ENCODE measurements at places on chromosomes 7 and 10.

DNA sequence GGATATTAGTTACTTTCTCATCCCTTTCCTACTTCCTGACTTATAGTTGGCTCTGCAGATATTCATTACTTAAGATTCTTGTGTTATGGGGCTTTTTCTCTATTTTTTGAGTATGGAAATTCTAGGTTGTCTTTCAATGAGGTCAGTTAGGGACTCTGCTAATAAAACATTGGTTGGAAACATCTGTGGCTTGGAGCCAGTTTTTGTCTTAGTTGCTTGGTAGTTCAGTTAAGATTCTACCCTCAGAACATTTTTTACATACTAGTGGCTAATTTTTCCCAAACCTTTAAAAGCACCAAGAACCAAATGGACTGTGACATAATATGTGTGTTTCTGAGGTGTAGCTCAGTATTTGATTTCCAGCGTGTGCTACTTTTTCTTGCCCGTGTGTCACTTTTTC is 305.6 kb upstream of the FZD1 start:
- peak; percentile 17 for DNase-seq

DNA sequence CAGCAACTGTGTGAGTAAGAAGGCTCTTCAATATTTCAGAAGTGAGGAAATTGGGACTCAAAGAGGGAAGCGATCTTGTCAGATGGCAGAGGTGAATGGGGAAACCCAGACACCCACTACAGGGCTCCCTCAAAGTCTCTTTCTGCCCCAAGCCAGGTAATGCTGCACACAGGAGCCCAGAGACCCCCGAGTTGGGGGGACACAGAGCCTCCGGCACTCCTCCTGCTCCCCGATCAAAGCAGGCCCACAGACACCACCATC is 139.4 kb downstream of the TNS3 start:
- DNase-seq = no peak

DNA sequence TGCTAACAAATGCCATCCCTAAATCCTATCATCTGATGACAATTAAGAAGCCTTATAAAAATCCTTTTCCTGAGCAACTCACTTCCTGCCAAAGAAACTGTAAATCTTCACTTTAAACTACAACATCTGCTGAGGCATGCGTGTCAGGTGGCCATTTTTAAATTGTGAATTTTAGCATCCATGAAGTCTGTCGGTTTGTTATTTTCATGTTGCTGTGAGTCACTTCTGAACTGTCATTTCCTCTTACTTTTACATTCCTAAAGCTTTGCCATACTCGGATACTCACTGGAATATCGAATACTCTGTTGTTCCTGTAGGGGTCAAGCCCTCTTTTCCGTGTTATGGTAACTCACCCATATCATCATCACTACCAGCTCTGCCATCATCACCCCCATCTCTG is 34.3 kb upstream of the TMEM26 start:
- DNase-seq = no peak

DNA sequence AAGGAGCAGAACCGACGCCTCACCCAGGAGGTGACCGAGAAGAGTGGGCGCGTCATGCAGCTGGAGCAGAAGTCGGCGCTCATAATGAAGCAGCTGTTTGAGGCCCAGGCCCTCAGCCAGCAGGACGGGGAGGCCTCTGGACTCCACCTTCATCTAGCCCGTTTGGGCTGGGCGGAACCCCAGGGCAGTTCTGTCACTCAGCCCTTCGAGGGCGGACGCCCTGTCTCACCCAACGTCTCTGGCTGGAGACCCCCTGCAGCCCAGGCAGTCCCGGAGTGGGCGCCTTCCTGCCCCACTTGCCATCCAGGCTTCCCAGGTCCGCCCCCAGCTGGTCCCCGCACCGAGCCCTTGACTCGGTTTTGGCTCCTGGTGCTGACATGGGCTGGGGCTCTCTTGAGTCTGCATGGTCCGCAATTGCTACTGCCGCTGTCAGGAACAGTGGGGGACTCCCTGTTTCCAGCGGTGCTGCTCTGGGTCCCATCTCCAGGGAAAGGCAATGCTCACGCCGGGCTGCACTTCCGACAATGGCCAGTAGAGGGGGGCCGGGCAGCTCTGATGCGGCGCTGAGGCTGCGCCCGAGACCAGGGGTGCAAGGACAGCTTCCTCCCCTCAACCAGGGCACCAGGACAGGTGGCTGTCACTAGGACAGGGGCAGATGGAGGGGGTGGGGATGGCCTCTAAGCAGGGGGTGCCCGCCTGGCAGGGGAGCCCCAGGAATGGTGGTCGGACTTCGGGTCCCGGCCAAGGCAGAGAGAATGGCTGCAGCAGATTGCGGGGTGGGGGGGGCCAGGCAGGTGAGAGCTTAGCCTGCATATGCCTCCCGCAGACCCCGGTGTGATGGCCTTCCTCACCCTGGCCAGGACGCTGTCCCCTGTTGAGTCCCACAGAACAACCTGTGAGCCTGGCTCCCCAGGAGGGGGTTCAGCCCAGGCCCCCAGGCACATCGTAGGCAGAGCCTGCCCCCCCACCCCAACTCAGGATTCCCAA is 71.2 kb upstream of the KCTD7 start:
- peak; percentile 40 for DNase-seq

DNA sequence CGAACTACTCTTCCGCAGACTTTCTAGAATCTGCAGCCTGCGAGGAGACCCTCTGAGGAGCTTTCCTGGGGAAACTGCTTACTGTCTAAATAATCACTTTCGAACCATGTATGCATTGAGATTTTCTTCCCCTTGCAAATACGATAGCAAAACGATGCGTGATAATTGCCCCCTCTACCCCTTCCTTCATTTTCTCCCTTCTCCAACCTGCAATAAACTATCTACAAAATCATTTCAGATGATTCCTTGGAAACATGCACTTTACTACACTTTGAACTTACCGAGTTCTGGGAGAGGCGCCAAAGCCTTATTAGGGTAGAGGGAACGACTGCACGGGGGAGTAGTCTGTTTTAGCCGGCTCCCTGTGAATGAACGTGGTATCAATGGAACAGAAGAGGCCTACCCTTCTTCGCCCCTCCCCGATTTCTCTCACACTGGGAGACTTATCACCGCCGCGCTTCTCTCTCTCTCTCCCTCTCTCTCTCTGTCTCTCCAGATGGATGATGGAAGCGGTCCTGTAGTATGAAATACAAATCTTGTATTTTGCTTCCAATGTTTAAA is at the start of gene FGFBP3:
Gene FGFBP3 (minus strand): TSS at position 370 of the 561 bp plus-strand sequence. CDS start 517 bp downstream, outside the sequence.
- DNase-seq = peak; percentile 81

GRCh38 chr10:127243490-127244272 is 47.3 kb upstream of the INSYN2A start:
- no peak for DNase-seq

GRCh38 chr10:83983578-83984255 is 155.6 kb upstream of the GHITM start:
- DNase-seq = peak; percentile 2

GRCh38 chr7:65846008-65846570 is 26.8 kb upstream of the VKORC1L1 start:
- DNase-seq = no peak

DNA sequence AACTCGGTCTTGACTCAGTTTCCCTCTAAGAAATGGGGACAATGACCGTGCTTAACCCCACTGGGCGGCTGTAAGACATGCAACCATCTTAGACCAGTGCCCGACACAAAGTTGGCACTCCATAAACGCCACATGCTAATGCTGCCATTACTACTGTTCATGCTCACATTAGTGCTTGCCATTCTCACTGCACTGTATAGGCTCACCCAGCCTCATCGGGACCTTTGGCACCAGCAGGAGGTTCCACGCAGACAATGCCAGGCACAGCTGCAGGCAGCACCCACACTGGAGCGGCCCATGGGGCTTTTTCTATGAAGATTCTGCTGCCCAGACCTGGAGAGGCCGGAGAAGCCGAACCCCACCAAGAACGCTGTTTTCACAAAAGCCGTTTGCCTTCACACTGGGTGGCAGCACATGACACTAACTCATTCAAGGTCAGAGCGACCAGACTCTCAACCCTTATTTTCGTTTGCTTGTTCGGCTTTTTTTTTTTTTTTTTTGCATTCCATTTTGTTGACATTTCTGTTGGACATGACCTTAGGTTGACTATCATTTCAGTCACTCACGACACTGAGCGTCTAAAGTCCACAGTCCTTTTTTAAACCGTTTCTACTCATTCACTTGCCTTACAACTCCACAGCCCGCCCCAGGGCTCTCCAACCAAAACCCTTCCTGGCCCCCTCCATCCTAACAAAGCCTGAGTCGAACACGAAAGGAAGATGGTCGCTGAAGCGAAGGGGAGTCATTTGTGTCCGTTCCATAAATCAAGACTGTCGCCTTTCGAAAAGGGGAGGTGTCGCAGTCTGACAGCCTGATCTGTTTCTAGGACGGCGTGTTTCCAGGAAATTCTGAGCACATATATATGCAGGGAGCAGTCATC is 124.4 kb upstream of the RNF32 start:
- no peak for DNase-seq

GRCh38 chr10:58464956-58465355 is 47.7 kb upstream of the BICC1 start:
- no peak for DNase-seq

DNA sequence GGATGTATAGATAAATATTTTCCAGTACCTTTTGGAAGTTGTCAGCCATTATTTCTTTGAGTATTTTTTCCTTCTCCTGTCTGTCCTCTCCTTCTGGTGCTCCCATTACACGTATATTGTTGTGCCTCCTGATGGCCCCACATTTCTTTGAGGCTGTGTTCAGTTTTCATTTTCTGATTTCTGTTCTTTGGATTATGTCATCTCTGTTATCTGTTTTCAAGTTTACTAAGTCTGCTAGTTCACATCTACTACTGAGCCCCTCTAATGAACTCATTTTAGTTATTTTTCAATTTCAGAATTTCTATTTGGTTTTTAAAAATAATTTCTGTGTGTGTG is 16.3 kb downstream of the RBM33 start:
- DNase-seq = no peak

GRCh38 chr7:80630608-80631405 is 7.6 kb upstream of the CD36 start:
- DNase-seq = no peak

DNA sequence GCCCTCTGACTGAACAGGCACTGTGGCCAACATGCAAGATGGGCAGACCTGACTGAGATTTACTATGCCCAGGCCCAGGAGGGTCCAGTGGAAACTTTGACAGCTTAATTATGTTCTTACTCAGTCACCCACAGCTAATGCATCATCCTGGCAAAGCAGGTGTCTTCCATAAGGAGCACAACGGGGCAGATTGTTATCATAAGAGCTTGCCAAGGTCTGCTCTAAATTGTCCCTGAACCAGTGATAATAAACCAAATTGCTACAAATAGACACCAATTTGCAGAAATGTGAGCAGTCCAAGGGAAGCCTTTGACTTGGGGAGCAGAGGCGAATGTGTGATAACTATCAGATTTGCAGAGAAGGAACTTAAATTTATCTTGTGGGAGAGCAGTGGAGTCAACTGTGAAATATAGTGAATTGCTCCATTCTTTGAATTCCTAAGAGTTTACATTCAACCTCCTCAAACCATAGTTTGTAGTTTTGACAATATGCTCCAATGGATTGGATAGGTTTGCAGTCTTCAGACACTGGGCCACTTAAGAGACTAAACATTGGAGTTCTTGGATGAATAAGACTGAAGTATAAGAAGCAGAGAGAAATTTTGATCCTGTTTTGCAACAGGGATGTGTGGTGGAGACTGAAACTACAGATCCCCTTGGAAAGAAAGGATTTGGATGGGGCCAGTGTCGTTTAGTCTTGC is 494.7 kb downstream of the CCSER2 start:
- no peak for DNase-seq

DNA sequence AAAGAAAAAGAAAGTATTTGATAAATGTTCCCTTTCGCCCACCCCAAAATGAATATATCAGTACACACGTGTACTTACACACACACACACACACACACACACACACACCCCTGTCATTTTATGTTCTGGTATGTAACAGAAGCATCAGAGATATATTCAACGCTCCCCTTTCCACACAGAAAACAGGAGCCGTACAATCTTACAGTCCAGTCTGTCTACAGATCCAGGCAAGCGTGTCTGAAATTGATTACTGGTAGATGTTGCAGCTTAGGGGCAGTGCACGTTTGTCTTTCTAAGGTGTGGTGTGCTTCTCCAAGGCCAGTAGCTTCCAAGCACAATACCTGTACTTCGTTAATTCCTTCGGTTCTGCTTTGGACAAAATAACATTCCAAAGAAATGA is 143.7 kb upstream of the RNF32 start:
- DNase-seq = no peak

GRCh38 chr7:137967143-137968018 is 34.5 kb downstream of the CREB3L2 start:
- DNase-seq = no peak

- no peak for DNase-seq
Measured at GRCh38 chr10:66811211-66811610, 114.6 kb upstream of the LRRTM3 start.

GRCh38 chr10:110779489-110779888 is 92.2 kb upstream of the PDCD4 start:
- no peak for DNase-seq

DNA sequence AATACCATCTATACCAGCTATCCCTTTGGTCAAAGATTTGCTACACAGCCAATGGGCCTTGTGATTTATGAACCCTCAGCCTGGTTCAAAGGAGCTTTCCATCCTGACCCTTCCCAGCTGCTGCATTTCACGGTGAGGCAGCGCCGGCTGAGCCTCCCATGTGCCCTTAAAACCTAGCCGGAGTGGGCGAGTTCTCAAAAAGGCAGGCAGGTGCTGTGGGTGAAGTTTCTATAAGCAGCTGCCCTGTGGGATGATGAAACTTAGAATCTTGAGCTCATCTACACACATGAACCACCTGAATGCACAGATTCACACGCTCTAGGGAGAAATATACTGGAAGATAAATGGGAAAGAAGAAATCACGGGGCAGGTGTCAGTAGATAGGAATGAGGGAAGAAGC is 224.7 kb downstream of the MLLT10 start:
- no peak for DNase-seq

- no peak for DNase-seq
Measured at GRCh38 chr7:108037741-108038140, 34.8 kb upstream of the LAMB1 start.

- peak; percentile 22 for DNase-seq
Measured at GRCh38 chr7:22356701-22357310, at the start of gene RAPGEF5. TSS of gene RAPGEF5 (minus strand) at chr7:22357154. CDS start at chr7:22357060, 94 bp downstream.

GRCh38 chr10:5526691-5527331 is 2.0 kb downstream of the CALML3 start:
- no peak for DNase-seq

- DNase-seq = no peak
Measured at GRCh38 chr10:43252783-43253341, 14.0 kb downstream of the RASGEF1A start.

- DNase-seq = peak; percentile 7
Measured at GRCh38 chr10:22344249-22344648, 1.0 kb upstream of the SPAG6 start.

DNA sequence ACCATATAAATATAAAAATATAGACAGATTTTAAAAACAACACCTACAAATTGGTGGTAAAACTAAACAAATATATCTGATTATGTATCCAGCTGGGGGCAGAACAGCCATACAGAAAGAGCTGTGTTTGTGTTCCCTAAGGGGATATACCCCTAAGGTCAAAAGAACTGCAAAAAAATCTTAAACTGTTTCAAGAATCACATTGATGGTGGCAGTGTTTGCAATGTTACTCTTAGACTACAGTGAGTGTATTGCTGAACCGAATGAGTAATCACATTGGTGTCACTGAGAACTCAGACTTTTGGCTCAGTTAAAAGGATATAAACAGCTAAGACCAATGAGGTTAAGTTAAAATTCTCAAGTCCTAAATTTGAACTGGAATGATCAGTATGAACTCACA is 27.1 kb upstream of the PTPRN2 start:
- DNase-seq = no peak

- DNase-seq = no peak
Measured at GRCh38 chr7:15327001-15327400, 234.8 kb downstream of the AGMO start.

- DNase-seq = no peak
Measured at GRCh38 chr10:60732807-60733516, 45.3 kb upstream of the CDK1 start.

All from umbilical cord (tissue), 2 donors.